ENCODE measurements at places on chromosomes 6 and 20.

GRCh38 chr20:47244451-47244850 lies 112.0 kb downstream of the ZMYND8 start:
- DNase-seq = no peak

- no peak for DNase-seq
Measured at GRCh38 chr20:60482221-60483008, 524.2 kb downstream of the CDH26 start.

DNA sequence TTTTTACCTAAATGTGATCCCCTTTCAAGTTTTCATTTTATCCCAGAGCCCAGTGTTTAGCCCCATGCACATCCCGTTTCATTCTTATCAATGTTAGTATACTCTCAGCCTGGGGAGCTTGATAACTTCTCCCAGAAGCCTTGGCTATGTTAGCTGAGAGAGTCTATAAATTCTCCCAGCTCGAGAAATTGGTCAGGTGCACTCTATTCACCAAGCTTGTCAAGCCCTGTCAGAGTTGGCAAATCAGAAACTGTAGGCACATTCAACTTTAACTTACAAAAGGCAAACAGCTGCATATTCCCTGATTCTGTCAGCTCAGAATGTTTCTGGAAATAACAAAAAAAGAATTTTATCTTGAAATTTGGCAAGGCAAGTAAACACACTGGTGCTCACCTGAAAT lies 62.2 kb upstream of the IMPG1 start:
- no peak for DNase-seq

- peak; percentile 71 for DNase-seq
Measured at GRCh38 chr20:34549291-34549928, 9.1 kb upstream of the MAP1LC3A start.

- no peak for DNase-seq
Measured at GRCh38 chr20:20089018-20089417, 36.7 kb downstream of the CFAP61 start.

DNA sequence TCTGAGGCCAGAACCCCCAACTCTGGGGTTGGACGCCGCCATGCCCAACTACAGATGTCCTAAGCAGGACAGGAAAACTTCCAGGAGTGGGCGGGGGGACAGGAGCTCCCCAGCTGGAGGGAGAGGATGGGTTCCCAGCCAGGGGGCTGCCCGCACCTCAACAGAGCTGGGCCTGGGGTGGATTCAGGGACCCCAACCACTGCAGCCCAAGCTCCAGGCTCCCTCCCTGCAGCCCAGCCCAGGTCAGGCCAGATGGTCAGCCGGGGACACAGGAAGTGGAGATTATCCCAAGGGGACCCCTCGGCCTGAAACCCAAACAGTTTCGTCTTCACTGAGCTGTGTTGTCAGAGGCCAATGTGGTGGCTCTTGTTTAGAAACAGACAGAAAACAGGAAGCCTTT lies 9.4 kb downstream of the LAMA5 start:
- no peak for DNase-seq

GRCh38 chr6:144027932-144028587 lies 20.0 kb upstream of the PLAGL1 start:
- DNase-seq = no peak

DNA sequence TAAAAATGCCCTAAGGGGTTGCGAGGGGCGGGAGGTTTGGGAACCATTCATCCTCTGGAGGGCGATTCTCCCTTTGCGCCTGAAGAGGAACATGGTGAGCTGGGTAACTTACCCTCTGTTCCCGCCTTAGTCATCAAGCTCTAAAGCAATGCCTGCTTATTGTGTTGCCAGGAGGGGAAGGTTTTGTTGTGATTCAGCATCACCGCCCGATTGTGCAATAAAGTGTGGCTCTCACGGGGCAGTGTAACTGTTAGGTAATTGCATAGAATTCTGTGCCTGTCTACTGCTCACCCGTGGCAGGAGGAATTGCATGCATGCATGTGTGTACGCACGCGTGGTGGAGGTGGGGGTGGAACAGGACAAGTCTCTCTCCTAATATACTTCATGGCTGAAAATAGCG lies 95.5 kb upstream of the AGPAT4 start:
- no peak for DNase-seq

- no peak for DNase-seq
Measured at GRCh38 chr6:142482249-142482648, 180.4 kb downstream of the ADGRG6 start.

DNA sequence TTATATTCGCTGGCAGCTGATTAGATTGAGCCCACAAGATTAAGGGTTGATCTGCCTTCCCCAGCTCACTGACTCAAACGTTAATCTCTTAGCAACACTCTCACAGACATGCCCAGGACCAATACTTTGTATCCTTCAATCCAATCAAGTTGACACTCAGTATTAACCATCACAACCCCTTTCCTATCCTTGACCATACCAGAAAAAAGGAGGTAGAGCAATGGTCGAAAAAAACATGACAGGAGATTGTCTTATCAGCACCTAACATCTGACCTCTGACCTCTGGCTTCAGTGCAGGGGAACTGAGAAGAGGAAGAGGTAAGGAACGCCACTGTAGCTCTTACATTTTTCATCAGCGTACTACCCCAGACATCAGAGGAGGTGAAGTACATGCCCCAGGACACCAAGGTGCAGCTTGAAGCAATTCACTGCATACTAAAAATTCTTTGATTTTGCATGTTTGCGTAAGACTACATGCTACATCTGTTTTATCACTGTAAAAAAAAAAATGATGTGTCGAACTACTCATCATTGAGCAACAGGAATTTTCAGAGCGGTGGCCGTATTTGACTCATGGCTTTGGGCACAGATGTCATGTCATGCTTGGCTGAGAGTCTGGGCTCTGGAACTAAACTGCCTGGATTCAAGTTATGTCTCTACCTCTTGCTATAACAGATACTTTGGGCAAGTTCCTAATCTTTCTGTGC lies 188.0 kb upstream of the TAB2 start:
- DNase-seq = no peak

DNA sequence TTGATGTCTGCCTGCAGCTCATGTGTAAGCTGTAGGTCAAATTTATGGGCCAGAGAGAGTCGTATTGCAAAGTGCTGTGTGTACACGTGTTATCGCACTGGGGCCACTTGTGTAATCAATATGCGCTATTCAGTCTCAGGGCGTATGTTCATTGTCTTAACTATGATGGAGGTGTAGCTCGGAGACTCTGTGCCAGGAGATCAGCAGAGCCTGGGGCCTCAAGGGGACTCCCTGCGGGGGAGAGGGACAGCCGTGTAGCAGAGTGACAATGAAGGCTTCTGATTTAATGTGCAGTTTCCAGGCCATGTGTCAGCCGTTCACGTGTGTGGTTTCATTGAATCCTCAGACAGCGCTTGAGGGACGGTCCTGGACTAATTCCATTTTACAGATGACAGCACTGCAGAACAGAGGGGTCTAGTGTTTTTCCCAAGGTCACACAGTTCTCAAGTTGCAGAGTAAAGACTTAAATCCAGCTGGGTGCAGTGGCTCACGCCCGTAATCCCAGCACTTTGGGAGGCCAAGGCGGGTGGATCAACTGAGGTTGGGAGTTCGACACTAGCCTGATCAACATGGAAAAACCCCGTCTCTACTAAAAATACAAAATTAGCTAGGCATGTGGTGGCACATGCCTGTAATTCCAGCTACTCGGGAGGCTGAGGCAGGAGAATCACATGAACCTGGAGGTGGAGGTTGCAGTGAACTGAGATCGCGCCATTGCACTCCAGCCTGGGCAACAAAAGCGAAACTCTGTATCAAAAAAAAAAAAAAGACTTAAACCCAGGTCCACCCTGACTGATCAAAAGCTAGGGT lies 242.5 kb downstream of the PREX1 start:
- DNase-seq = no peak

DNA sequence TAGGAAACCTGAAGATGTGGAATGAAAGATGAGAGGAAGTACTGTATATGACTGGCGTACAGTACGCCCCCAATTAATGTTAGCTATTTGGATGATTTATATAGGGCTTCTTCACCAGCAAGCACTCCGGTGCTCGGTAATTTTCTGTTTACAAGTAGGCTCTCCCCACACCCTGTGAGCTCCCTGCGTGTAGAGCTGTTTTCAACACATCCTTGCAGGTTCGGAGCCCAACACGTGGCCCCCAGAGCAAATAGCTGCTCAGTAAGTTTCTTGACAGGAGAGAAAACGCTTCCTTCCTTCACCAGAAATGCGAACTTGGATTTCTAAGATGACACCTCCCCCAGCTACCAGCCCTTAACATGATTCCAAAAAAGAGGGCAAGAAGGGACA lies 1.2 kb upstream of the RAB22A start:
- DNase-seq = no peak

DNA sequence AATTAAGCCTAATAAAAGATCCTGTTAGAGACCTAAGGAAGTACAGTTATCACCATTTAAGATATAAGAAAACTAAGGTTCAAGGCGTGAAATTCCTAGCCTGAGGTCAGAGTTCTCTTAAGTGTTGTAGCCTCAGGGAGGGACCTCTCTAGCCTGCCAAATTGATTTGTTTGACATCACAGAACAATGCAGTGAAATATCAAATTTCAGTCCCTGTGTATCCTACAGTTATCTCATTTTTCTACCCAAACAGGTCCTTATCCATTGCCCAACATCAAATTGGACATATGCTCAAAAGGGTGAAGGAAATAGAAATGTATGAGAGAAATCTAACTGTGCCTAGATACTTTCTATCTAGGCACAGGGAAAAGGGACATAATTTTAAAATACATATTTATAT lies 63.0 kb downstream of the NCOA7 start:
- no peak for DNase-seq

DNA sequence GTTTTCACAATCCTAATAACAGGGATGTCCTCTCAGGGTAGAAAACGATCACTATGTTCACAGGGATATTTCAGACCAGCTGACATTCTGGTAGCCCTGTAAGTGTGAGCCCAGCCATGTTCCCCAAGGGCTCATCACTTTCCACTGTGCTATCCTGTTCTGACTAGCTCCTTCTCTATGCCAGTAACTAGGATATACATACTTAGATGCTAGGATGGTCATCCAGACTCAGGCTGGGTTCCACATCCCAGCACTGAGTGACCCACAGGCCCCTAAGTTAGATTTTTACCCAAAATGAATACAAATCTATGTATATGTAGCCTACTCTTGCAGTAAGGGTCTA lies 83.0 kb downstream of the CD164 start:
- no peak for DNase-seq

DNA sequence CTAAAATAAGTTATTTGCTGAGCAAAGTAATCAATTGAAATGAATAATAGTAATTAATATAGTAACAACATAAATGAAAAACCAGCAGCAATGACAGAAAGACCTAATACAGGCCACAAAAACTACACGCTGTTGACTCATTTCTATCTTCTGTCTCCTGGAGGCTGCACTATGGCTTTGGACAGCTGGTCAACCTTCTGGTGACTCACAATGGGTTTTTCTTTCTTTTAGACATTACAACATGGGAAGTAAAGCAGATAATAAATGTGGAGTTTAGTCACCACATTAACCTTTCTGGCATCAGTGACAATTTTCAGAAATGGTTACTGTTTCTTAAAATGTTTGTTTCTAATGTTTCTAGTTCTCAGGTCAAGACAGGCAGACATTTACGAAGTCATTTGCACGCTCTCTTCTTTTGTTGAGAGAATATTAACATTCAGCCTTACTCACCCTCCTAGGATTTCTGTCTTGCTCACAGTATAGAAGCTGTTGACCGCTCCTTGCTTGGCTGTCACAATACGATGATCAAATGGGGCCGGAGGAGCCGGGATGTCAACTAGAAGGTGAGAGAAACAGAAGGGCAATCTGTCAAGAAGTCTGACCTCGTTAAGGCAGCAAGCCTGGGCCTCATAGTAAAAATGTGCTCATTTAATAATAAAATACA lies 62.2 kb downstream of the MYLK4 start:
- DNase-seq = no peak

DNA sequence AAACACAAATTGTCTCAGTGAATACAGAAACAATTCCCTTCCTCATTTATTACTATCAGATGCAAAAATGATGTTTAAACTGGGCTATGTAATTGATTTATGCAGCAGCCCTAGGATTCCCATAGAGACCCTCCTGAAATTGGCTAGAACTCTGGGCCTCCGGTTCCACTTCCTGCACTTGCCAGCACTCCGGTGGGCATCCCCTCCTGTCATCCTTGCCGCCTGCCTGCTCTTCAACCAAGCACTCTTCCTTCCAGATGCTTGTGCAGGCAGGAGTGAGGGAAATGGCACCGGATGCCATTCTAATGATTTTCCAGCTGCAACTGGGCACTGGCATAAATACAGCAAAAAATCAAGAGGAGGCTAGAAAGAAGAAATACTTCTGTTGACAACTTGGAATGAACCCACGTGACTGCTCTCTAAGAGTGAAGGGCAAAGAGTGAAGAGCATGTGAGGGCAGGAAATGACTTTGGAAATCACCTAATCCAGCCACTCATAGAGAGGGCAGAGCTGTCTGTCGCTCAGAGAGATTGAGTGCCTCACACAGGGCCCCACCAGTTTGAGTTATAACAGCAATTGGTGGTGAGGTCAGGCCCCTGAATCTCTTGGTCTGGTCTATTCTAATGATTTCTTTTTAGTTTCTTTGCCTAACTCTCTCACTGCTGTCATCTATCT lies 3.7 kb upstream of the NEDD9 start:
- no peak for DNase-seq

GRCh38 chr20:56989516-56989915 lies 276.9 kb downstream of the BMP7 start:
- no peak for DNase-seq

DNA sequence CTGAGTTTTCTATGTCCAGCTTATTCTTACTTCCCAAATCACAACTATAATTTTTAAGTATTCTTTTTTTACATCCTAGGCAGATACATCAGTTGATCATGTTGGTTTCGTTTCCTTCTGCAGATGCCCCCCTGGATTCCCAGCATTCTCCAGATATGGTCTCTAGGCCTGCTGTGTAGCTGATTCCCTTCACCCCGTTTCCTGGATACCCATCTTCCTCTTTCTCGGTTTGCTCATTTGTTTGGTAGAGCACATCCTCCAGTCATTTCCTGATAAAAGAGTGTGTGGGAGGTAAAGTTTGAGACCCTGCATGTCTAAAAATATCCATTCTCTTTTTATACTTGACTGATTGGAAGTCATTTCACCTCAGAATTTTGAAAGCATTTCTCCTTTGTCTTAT lies 66.4 kb downstream of the ANKS1A start:
- no peak for DNase-seq

DNA sequence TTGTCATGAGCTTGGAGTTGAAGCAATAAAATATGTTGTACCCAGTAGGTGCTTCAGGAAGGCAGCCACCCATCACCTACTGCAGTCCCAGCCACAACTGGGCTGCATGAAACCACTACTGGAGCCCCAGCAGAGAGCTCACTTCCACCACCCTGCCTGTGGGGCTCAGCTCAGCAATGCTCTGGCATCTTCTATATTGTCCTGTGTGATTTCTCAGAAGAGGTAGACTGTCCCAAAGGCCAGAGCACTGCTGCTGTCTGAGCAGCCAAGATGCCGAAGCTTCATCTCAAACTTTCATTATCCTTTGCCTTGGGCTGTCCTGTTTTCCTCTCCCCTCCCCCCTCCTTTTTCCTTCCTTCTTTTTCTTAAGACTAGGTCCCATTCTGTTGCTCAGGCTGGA lies 126.9 kb downstream of the DHX35 start:
- no peak for DNase-seq

GRCh38 chr6:3289664-3290055 lies 30.9 kb downstream of the PSMG4 start:
- no peak for DNase-seq

GRCh38 chr20:17467120-17467655 lies 64.0 kb downstream of the BFSP1 start:
- DNase-seq = no peak
